ENCODE measurements at places on chromosomes 7 and 10.

DNA sequence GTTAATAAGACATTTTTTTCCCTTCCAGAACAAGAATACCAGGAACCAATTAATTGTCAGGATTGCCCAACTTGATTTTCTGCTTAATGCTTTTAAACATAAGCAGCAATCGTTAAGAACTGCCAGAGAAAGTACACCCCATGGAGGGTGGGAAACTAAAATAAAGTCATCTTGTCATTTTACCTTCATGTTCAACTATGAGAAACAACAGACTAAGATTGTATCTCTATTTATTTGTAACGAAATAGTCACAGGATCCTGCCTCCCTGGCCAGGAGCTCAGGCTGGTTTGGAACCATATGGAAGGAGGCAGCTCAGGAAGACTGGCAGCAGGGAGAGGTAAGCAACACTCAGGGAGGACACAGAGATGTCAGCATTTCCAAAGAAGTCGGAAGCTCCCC lies 129.6 kb downstream of the TNS3 start:
- no peak for DNase-seq

DNA sequence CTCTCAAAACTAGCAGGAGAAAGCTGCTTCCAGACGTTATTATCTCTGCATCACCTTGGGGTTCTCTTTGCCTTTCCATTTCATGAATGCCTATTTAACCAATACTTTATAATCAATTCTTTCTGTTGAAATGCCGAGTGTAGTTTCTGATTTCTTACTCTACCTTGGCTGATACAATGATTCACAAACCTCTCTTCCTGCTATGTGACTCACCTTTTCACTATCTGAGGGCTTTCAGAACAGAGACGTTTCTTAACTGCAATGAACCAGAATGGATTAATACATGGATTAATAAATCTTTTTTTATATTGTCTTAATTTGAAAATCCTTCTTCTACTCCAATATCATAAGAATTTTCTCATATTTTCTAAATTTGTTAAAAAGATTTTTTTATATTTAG lies 46.4 kb upstream of the ZNF746 start:
- DNase-seq: no peak

DNA sequence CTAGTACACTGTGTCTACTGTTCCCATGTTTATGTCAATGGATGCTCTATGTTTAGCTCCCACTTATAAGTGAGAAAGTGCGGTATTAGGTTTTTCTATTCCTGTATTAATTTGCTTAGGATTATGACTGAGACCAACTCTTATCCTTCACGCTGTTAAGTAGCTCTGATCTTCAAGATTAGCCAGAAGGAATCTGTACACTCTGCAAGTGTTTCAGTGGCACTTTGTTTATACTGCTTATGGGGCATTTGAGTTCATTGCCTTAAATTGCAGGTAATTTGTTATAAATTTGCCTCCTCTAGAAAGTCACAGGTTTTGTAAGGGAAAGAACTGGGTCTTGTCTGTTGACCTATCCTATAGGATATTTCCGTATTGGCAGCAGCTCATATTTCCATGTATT lies 6.4 kb upstream of the ACSM6 start:
- no peak for DNase-seq

DNA sequence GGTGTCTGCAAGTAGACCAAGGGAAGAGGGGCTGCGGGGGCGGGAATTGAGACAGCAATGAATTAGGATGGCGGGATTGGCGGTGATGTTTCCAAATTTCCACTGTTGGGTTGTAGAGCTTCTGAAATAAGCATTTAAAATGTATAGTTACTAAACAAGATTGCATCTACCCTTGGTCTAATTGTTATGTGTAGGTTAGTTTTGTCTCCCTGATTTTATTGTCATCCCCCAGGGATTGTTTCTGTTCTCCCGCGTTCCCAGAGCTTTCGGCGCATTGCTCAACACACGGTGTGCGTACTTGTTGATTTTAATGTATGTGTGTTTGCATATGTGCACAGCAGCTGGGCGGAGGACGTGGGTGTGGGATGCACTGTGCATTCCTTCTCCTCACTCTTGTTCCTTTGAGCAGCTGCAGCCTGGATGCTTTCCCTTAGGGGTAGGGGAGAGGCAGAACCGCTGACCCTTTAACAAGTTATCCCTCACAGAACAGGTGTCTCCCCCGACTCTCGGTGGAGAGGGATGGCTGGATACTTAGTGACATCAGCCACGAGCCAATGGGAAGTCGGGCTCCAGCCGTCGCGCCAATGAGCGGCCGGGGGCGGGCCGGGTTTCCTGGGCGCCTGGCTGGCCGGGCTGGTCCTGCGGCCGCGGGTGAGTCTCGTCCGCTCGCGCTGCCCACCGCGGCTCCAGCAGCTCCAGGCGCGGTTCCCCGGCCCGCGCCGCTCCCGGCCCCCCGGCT lies at the start of gene TSPAN33:
Gene TSPAN33, plus strand, starts transcription at position 613 of the 739 bp plus-strand sequence. CDS start 274 bp downstream, outside the sequence.
- peak; percentile 91 for DNase-seq

- no peak for DNase-seq
Measured at GRCh38 chr10:122632031-122632430, 67.6 kb downstream of the C10orf120 start.

- DNase-seq: no peak
Measured at GRCh38 chr10:24341371-24341770, 132.4 kb downstream of the KIAA1217 start.

- no peak for DNase-seq
Measured at GRCh38 chr7:85714043-85714578, 527.3 kb upstream of the SEMA3D start.

- DNase-seq: no peak
Measured at GRCh38 chr10:33217854-33218253, 116.6 kb downstream of the NRP1 start.

DNA sequence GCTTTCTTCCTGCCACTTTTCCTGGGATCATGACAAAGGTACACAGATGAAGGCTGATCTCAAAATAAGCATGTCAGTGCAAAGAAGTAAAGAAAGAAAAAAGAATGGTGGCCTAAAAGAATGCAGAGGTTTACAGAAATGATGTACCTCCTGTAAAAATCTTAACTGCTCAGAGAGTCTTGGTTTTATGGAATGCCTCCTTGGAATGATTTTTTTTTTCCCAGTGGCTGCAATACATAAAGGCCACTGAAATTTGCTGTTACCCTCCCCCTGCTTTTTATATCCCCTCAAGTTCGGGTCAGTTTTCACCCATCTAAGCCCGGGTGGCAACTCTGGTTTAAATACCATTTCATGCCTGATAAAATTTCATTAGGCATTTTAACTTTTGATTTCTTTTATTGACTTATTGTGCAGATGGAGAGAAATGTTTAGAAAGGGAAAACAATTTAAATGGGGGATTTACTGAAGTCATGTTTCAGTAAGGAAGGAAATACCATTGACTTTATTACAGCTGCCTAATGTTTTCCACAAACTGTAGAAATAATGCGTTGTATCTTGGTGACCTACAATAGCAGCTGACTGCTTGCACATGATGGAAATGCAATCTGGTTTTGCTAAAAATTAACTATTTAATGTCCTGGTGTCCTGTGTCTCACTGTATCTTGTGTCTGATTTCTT lies 102.5 kb downstream of the SAMD9 start:
- no peak for DNase-seq

DNA sequence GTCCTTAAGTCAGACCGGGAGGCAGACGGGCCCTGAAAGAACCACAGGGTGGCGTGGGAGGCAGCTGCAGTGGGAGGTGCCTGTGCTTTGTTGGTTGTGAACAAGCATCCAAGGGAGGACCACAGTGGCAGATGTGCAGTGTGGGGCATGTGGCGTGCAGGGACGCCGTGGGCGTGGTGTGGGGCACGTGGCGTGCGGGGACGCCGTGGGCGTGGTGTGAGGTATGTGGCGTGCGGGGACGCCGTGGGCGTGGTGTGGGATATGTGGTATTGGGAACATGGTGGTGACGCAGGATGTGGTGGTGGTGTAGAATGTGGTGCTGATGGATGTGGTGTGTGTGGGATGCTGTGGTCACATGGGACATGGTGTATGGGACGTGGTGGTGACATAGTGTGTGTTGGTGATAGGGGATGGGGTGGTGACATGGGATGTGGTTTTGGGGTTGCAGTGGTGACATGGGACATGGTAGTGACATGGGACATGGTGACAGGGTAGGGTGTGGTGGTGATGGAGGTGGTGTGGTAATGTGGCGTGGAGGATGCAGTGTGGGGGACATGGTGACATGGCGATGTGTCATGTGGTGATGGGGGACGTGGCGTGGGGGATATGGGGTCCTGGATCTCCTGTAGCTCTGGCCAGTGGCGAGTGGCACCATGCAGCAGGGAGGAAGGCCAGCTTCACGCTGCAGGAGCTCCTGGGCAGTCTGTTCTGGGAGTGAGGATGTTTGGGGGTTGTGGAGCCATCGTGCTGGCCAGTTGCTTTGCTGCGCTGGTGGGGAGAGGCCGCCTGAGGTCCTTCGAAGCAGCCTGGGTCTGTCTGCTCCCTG lies 78.8 kb downstream of the INPP5A start:
- DNase-seq: no peak

DNA sequence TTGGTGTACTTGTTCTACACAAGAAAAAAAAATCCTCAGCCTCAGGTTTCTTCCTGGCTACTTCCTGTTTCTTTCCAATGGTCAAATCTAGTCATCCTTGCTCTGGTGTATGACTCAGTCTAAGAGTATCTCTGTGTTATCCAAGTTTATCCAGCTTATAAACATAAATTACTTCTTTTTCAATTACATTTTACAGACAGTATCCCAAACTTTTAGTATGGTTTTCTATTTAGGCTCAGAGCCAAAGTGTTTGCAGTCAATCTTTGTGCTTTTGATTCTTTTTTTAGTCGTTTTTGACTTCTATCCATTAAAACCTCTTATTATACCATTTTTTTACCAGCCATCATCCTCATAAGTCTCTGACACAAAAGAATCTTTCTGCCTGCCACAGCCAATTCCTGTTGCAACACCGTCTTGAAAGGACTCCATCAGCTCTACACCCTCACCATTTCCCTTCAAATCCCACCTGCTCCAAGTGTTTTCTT lies 294.6 kb downstream of the PTEN start:
- no peak for DNase-seq

GRCh38 chr7:45601094-45601493 lies 26.9 kb downstream of the ADCY1 start:
- peak; percentile 2 for DNase-seq

- no peak for DNase-seq
Measured at GRCh38 chr7:41554481-41554880, 148.4 kb downstream of the INHBA start.

GRCh38 chr7:70849580-70850235 lies 282.2 kb upstream of the GALNT17 start:
- DNase-seq: no peak

- no peak for DNase-seq
Measured at GRCh38 chr7:82755705-82756551, 312.4 kb upstream of the CACNA2D1 start.

- no peak for DNase-seq
Measured at GRCh38 chr7:64639267-64640001, 26.5 kb upstream of the ZNF107 start.

GRCh38 chr10:58833771-58834561 lies 321.3 kb downstream of the BICC1 start:
- DNase-seq: no peak

- no peak for DNase-seq
Measured at GRCh38 chr10:126479280-126479895, 91.1 kb upstream of the ADAM12 start.

DNA sequence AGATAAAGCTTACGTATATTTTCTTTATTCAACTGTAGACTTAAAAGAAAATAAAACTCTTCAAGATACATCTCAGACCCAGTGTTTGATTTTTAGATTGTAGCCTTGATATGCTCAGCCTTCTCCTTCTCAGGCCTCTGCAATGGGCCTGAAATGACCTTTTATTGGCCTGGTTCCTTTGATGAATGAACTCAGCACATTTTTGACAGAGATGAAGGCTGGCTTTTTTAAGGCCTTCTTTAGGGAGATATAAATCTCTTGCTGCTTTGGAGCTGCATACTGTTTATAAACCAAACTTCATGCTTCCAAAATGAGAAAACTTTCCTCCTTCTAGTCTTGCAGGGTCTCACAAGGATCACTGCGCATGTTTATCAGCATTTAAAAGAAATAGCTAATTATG lies 1049.8 kb downstream of the LRMDA start:
- DNase-seq: no peak

DNA sequence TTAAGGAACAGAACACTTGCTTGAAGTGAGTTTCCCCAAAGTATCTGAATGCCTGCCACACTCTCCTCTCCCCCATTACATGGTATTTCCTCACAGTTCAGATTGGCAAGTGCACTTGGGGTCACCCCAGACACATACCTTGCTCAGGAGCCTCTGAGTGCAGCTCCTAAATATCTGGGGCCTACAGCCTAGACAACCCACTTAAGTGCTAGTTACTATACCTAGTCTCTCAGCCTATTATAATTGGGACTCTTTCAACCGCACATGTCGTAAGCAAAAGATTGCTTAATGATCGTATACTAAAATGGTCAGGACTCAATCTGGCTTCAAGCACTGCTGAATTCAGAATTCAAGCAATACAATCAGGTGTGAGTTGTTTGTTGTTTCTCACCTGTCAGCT lies 19.9 kb downstream of the TMEM176B start:
- no peak for DNase-seq

DNA sequence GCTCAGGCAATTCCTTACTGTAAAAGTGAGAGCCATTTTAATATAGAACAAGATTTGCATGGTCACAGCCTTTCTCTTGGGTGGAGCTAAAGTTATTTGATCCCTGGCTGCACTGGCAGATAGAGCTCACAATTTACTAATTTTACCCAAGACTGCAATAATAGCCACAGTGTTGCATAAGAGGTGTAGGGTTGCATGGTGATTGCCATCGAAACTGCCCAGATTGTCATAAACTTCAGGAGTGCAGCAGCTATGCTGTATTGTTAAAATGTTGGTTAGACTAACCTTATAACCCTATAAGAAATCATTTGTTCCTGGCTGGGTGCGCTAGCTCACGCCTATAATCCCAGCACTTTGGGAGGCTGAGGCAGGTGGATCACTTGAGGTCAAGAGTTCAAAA lies 50.0 kb downstream of the VCL start:
- DNase-seq: no peak

DNA sequence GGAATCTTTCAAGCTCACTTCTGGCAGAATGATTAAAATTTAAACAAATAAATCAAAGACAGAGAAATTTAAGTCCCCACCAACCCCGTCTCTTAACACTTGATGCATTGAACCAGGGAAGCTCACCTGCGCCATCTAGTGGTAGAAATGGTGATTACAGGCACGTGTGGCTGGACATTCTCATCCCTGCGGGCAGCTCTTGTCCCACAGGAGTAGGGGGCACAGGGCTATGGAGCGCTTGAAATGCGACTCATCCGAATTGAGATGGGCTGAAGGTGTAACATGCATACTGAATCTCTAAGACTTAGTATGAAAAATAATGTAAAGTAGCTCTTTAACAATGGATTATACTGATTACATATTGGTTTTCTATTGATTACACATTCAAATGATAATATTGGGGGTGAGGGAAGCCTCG lies 24.8 kb upstream of the SLIT1 start:
- peak; percentile 77 for DNase-seq

GRCh38 chr7:3267966-3268690 lies 32.9 kb upstream of the SDK1 start:
- no peak for DNase-seq

- DNase-seq: no peak
Measured at GRCh38 chr10:78416031-78417011, 382.7 kb downstream of the RPS24 start.

- no peak for DNase-seq
Measured at GRCh38 chr10:132145521-132146185, 41.1 kb upstream of the DPYSL4 start.

GRCh38 chr10:70775679-70776454 lies 9.3 kb downstream of the TBATA start:
- peak; percentile 21 for DNase-seq

All from GM13976 (cell line).